Non-pigmented ciliary epithelial cell (primary cell): ENCODE measurements at places on chromosomes 3 and 15.

DNA sequence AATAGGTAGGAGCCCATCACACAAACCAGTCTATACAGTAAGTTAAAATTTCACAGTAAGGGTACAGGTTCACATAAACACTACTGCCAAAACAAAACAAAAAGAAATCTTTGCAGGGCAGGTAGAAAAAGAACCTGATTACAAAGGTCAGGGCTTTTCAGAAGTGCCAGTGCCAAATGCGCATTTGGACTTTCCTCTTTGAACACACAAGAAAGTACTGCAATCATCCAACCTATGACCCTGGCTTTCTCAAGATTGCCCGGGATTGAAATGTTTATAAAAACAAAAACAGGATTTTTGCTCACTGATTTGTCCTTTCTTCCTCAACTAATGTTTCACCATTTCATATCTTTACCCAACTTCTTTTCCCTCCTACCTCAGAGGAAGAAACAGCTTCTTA is 47.4 kb downstream of the CBLB start:
- no peak for DNase-seq

- DNase-seq, result no peak
Observed at GRCh38 chr3:178078953-178079352, 457.3 kb upstream of the KCNMB2 start.

DNA sequence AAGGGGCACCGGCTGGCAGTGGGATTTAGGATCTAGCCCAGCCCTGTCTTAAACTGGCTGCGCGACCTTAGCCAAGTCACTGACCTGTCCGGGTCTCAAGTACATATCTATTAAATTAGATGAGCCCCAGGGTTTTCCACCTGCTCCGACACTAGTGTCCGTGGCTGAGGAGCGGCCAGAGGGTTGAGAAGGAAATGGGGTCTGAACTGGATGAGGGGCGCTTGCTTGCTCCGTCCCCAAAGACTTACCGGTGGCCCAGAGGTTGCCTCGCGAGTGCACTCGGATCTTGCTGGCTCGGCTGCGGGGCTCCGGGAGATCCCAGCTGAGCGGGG is 285 bp downstream of the NMB start:
- no peak for DNase-seq

DNA sequence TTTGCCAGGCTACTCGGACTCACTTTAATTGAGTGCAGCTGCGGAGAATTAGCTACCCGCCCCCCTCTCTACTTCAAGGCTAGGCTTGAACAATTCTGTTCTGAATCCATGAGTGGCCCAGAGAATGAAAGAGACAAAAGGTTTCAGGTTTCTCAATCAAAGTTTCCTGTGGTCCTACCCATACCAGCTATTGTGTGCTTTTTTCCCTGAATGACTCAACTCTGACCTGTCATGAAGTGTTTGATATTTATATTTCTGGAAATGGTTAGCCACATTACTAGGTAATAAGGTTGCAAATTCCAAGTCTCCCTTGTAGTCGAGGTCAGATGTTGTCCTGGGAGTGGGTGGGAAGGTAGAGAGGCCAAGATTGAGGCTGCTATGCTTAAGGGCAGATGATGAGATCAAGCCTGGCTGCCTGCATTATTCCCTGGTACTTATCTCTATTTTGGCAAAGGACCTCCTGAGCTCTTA is 392.7 kb upstream of the TBL1XR1 start:
- peak; percentile 99 for DNase-seq

GRCh38 chr3:151838574-151839312 is 24.8 kb downstream of the AADAC start:
- peak; percentile 59 for DNase-seq

DNA sequence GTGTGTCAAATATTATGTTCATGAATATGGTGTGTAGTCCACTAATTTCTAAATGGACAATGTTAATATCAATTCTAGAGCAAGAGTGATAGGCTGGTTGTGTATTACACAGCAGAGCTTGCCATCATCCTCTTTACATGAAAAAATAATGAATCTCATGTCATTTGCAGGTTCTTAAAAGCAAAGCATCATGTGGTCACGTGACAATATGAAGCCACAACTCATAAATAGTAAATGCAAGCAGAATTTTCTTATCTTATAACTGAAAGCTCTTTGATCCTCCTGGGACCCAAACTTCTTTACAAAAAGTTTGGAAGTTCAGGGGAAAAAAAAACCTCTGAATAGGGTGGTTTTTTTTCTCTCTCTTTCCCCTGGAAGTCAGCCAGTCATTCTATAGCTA is 26.9 kb upstream of the LRRN1 start:
- DNase-seq, result no peak

- no peak for DNase-seq
Observed at GRCh38 chr15:92810418-92811138, 89.5 kb upstream of the CHD2 start.

- peak; percentile 75 for DNase-seq
Observed at GRCh38 chr3:168096210-168096652, 507 bp upstream of the GOLIM4 start.

DNA sequence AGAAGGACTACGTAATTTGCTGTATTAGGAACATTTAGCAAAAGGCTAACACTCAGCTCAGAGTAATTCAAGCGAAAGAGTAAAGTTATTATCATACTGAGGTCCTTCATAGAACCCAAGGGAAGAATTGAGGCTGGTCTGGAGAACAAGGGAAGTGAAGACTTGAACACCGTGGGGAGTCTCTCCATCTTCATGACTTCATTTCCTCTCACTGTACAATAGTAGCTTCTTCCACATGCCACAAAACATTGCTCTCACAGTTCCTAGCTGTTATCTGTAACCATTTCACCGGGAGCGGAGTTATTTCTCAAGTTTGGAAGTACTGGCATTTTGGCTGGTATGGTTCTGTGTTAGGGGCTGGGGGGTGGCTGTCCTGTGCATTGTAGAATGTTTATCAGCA is 69.7 kb downstream of the MAGI1 start:
- DNase-seq, result no peak

- no peak for DNase-seq
Observed at GRCh38 chr3:30475038-30475808, 131.2 kb upstream of the TGFBR2 start.

DNA sequence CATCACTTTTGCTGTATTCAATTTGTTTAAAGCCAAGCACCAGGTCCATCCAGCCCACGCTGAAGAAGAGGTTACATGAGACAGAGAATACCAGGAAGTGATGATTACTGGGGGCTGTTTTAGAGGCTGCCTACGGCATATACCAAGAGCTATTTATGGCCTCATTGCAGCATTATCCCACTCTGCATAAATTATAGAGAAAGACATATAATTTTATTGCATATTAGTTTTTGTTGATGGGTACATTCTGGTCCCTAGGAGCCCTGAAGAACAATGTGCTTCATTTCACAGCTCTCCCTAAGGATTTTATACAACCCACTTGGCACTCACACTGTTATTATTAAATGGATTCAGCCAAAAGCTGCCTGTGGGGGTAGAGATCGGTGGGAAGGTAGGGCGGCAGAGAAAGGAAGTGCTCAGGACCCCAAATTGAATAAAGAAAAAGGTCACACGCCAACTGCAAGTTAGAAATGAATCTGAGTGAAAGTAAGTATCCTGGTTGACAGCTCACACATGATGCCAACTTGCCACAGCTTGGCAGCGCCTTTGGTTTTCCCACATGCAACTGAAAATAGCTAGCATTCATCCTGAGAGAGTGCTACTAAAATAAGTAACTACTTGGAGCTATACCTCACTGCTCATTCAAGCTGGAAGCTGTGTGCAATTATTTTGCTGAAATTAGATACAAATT is 73.7 kb downstream of the CCNL1 start:
- no peak for DNase-seq

DNA sequence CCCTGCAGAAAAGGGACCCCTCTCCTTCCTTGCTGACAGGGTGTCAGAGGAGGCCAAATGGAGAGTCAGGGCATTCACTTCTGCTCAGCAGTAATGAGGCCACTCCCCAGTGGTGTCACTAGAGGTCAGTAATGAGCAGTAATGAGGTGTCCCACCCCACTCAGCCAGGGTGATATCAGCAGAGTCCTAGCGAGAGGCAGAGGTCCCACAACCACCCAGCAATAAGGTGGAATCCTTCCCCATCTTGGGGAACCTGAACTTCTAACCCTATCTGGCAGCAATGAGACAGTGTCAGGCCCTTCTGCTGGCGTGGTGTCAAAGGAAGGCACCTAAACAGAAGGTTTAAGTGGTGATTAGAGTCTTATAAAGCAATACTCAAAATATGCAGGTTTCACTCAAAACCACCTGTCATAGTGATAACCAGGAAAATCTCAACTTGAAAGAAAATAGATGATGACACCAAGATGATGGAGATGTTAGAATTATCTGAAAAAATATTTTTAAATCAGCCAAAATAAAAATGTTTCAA is 12.9 kb downstream of the OCA2 start:
- no peak for DNase-seq

GRCh38 chr15:86892774-86893449 is 813.2 kb downstream of the AGBL1 start:
- peak; percentile 8 for DNase-seq

- no peak for DNase-seq
Observed at GRCh38 chr15:66163553-66163952, 90.0 kb downstream of the MEGF11 start.

DNA sequence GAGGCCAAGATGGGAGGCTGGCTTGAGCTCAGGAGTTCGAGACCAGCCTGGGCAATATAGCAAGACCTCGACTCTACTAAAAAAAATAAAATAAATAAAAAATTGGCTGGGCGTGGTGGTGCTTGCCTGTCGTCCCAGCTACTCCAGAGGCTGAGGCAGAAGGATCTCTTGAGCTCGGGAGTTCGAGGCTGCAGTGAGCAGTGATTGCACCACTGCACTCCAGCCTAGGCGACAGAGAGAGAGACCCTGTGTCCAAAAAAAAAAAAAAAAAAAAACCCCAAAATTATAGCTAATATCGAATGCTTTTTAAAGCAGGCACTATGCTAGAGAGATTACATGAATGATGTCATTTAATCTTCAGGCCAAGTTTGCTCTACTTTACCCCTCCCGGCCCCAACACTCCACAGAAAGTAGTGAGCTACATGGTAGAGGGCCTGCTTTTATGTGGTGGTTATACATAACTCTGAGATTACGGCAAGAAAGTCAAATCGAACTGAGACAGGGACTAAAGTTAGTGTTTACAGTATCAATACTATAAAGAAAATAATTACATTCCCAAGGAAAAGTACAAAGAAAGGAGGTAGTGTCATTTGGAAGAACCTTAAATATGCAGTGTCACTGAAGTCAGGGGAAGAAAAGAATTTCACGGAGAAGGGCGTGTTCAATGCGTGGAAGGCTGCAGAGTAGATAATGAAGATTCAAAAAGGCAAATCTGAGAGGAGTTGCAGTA is 1.1 kb downstream of the ADPGK start:
- DNase-seq, result no peak

GRCh38 chr3:111538681-111539083 is 3.3 kb upstream of the CD96 start:
- no peak for DNase-seq

GRCh38 chr3:169929830-169930519 is 18.6 kb downstream of the SAMD7 start:
- no peak for DNase-seq

- no peak for DNase-seq
Observed at GRCh38 chr3:7588236-7588635, 727.3 kb downstream of the GRM7 start.

DNA sequence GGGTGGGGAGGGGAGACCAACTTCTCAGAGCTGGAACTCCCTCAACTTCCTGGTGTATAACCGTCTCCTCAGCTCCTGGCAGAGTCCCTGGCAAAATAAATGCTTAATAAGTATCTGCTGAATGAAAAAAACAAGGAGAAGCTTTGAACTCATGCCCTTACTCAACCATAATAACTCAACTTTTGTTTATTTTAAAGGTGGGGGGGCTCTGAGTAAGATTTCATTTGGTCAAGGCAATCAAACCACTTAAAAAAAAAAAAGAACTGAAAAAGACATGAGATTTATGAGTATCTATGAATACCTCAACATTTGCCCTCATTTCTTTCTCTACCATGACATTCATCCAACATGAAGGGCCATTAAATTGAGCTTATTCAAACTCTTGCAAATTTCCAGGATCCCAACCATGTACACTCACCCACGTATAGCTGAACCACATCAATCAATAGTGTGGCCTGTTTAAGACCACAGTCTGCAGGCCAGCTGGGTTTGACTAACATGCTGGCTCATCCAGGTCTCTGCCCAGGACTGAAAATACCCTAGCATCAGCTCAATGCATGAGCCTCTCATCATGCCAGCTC is 157.9 kb downstream of the FOXP1 start:
- DNase-seq, result peak; percentile 52

DNA sequence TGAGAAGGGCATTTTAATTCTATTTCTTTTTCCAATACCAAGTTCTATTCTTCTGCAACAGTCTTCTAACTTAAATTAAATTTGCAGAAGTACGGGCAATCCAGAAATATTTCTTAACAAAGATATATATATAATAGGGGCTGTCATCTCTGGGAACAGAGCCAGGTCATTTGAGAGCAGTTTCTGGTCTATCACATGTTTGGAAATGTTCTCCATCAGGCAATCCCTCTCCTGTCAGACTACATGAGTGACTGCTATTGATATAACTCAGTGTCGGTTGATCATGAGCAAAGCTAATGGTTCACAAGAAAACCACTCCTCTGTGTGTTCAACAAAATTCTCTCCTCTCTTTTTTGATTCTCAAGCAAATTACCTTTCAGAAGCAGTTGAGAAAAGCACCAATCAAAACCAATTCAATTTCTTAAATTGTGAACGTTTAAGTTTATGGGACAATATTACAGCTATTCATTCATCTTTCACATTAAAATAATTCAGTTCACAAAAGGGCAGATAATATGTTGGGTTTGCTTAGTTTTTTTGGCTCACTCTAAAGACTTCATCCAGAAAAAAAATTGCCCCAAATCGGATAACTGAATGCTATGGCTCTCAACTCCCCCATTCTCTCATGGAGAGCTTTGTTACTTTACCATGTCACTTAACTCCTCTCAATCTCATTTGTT is 152.9 kb upstream of the TGFBR2 start:
- no peak for DNase-seq

- DNase-seq, result no peak
Observed at GRCh38 chr3:46661776-46662766, 31.4 kb downstream of the ALS2CL start.

GRCh38 chr3:180040966-180041365 is 4.2 kb upstream of the PEX5L start:
- DNase-seq, result no peak

DNA sequence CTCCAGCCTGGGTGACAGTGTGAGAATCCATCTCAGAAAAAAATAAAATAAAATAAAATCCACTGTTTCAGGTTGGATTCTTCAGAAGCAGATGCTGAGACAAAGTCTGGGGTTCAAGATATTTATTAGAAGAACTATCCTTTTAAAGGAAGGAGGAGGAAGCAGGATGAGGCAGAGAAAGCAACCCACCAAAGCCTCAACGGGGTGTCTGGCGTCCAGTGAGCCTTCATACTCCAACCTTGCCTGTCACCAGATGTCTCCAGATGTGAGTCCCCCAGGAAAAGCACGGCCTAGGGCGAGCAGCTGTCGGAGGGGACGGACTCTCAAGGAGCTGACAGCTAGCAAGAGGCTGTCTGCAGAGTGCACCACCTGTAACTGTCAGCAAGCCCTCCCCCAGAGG is 37.3 kb downstream of the MB21D2 start:
- no peak for DNase-seq

GRCh38 chr15:85702321-85703101 is 92.2 kb downstream of the KLHL25 start:
- no peak for DNase-seq
